NCI-H146 (cell line): ENCODE measurements at places on chromosomes 11 and 22.

DNA sequence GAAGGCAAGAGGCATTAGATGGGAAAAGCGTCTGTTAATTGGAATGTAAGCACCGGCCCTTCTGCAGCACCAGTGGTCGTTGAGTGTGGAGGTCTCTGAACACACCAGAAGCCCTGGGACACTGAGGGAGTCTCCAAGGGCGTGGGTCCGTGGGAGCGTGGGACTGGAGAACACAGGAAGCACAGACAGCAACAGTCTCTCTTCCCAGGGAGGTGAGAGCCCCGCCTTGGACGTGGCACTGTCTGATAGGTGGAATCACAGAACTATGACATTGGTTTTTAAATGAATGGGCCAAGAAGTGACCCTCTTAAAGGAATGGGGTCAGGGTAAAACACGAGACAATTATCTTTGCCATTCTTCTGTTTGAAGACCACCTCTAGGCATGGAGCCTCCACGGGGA is 28.1 kb upstream of the BID start:
- no peak for DNase-seq

- DNase-seq: no peak
Observed at GRCh38 chr11:12544986-12545775, 129.0 kb upstream of the TEAD1 start.

DNA sequence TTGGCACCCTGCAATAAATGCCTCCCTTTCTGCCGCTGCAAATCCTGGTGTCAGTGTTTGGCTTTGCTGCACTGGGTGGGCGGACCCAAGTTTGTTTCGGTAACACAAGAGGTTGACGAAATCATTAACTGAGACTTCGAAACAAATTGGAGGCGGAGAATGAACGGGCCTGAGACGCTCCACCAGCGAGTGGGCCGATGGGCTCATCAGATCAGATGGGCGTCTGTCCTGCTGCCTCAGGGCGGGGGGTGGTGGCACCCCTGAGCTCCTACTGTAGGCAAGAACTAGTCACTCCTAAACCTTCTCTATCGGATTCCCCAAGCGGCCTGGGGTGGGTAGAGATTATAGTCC is 918 bp upstream of the CAPN5 start:
- DNase-seq: no peak

DNA sequence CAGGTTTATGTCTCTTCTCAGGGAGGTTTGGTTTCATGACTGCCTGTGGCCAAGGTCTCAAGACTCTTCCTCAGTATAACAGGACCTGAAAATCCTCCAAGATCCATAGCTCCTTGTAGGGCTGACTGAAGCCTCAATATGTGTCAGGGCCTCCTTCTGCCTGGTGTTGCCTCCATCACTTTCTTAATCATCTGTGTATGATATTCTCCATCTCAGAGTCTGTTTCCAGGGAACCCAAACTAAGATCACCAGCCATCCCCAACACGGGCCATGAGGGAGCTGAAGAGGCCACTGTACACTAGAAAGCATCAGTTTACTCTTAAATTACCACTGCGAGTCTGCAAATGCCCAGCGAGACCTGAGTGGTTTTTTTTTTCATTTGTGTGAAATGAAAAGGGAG is 17.7 kb downstream of the GGTLC2 start:
- DNase-seq: no peak

GRCh38 chr11:117026593-117027330 is 71.5 kb downstream of the SIK3 start:
- DNase-seq: no peak

GRCh38 chr22:31248138-31248745 is 36.1 kb downstream of the LIMK2 start:
- no peak for DNase-seq

DNA sequence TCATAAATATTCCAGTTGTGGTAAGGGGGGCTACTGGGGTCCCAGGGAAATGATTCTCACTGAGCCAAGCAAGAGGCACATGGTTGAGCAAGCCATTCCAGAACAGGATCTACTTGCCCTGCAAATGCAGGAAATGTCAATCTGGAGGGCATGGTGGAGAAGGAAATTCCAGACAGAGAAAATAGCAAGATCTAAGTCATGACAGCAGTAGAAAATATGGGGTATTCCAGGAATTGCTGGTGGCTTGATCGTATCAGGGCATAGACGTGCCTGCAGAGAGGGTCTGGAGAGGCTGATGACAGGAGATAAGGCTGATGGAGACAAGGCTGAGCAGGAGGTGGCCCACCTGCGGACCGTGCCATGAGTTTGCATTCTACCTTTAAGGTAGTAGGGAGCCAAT is 566.3 kb upstream of the CADM1 start:
- no peak for DNase-seq

- no peak for DNase-seq
Observed at GRCh38 chr11:48081151-48082010, 101.0 kb downstream of the PTPRJ start.

DNA sequence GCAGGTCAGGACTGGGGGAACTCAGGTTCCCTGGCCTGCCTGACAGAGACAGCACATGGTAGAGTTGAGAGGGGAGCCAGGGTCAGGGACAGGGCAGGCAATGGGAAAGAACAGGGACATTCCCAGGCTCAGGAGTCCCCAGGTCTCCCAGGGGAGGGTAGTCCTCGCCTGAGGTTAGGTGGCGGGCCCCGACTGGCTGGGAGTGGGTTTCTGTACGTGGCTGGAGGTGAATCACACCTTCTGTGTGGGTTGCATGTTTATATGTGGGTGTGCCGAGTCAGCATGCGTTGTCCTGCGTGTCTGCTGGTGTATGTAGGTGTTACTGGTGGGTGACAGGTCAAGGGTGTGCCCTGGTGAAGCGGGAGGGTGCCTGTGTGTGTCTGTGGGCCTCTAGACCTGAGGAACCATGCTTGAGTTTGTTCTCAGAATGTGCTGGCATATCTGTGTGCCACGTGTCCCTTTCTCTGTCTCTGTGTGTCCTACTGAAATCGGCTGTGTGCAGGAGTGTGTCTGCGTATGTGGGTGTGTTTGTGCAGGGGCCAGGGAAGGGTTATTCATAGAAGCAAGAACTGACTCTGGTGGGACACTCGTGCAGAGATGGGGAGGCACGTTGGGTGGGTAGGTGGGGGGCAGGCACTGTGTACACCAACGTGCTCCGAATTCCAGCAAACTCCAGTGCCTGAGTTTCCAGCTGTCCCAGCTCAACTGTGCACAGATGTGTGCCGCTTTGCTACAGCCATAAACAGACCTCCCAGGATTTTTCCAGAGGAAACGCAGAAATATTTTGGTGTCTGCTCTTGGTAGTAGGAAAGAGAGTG is 23.8 kb upstream of the OAF start:
- DNase-seq: no peak

- DNase-seq: no peak
Observed at GRCh38 chr22:45150139-45150538, 13.6 kb upstream of the NUP50 start.

DNA sequence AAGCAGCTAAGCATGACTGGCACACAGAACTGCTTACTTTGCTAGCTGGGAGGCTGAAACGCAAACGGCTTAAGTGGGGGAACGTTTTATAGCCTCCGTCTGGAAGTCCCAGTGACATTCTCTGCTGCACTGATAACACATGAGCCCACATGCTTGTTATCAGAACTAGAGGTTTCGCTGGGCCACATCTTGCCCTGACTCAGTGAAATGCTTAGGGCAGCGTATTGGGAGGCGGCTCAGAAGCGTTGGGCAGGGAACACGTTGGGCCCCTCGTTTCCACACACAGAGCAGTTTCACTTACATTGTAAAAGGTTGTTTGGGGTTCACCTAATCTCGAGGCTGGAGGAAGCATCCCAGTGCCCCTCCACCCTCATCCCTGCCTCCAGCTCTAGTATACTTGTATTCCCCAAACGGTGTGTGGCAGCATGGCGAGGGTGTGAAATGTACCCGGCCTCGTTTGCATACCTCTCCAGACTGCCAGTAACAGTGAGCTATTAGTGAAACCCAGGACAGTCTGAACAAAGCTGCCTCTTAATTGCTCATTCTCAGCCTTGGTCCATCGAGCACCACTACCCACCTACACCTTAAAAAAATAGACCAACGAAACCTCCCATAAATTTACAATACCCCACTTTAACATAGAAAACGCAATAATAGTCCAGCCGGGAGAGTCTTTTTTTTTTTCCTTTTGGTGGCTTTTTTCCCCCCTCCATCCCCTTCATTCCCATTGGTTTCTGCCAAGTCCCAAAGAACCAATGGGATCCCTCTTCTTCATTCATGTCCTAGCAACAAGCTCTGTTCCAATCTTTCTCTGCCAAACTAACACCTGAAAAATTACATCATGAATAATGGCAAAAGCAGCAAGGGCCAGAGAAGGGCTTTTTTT is 218.8 kb upstream of the SORL1-AS1 start:
- peak; percentile 77 for DNase-seq

- DNase-seq: no peak
Observed at GRCh38 chr11:61329871-61330270, 3.0 kb downstream of the DDB1 start.

DNA sequence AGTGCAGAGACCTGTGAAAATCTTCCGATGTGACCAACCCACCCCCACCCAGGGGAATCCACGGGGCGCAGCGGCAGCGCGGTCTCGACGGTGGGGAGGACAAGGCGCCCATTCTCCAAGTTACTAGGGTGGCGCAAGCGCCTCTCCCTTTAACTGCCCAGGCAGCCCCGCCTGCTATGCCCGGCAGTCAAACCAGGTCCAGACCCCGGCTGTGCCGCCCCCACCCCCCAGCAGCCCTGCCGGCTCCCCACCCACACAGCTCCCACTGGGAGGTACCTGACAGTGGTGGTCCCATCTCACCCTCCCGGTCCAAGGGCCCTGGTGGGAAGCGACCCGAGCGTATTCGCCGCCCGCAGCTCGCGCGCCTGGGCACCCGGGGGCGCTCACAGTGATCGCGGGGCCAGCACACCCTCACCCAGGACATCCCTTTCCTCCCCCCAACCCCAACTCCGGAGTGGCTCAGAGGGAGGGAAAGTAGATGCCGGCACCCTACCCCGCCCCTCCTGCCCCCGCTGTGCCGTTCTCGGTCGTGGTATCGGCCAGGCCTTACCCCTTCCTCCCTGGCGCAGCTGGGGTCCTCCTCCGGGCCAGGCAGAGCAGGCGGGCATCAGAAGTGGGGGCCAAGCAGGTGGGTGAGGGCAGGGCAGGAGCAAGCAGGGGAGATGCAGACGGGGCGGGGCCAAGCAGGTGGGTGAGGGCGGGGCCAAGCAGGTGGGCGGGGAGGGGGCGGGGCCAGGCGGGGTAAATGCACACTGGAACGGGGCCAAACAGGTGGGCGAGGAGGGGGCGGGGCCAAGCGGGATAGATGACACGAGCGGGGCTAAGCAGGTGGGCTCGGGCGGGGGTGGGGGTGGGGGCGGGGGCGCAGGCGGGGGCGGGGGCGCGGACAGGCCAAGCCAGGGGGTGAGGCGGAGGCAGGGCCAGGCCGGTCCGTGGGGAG is at the start of gene TRPM5:
TSS of gene TRPM5 (minus strand) at position 634 of the 940 bp plus-strand sequence. CDS start 21,478 bp downstream, outside the sequence.
- DNase-seq: peak; percentile 90

DNA sequence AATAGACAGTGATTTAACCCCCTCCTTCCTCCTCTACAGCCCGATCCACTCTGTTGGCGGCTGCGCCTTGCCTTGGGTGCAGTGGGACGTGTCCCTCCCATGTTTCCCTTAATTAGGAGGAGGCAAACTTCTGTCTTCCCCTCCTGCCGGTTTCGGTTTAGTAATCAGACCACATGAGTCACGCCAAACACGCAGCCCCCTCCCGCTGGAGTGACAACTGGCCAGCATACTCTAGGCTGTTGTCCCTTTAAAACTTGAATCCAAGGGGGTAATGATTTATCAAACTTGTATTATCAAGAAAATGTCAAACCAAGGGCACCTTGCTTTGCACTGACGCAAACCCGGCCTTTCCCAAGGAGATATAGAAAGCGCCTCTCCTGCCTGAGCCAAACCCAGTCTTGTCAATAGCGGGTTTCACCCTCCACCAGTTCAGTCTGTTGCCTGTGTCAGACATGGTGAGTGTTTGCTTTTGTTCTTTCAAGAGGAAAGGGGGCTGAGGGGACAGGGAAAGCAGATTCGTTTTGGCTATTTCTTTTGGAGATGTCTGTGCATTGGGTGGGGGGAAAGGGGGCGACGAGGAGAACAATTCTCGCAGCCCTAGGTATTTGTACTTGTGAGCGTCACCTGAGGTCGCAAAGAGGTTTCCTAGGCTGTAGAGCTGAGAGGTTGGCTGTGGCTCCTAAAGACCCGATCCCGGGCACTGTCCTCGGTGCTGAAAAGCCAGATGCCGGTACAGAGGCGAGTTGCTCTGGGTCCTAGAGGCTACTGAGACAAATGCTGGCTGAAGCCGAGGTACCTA is at the start of gene SLC6A5:
TSS of gene SLC6A5 (plus strand) at position 388 of the 799 bp plus-strand sequence. CDS start at position 453, 65 bp downstream.
- no peak for DNase-seq

DNA sequence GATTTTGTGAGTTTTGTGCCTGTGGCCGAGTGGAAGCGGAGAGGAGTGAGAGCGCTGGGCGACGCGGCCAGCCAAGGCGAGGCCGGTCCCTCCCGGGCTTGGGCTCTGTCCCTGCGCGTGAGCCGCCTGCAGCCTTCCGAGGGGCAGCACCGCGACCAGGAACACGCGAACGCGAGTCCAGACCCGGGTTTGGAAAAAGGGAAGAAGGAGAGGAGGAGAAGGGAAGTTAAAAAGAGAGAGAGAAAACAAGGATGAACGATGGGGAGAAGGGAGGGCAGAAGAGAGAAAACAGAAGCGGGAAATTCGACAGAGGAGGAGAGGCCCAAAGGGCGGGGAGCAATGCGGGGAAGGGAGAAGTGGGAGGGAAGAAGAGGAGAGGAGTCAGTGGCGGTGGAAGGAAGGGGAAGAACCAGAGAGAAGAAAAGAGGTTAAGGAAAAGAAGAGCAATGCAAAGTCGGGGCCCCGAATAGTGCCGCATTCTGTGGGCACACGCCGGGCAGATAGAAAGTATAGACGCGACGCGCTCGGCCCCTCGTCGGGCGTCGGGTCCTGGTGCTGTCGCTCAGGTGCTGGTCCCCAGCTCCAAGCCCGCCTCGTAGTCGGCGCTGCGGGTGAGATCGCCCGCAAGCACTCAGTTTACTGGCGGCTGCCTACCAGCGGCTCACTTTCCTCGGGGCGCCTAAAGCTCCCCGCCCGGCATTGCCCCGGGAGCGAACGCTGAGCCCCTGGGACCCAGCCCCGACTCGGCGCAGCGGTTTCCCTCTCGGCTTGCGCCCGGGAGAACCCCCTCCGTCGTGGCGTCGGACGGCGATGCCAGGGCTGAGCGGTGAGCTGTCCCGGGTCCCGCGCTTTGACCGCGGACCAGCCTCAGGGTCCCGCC is 2.8 kb upstream of the BARX2 start:
- no peak for DNase-seq

- no peak for DNase-seq
Observed at GRCh38 chr22:29122041-29122440, 49.2 kb downstream of the KREMEN1 start.
